ENCODE measurements at places on chromosomes 13 and 19. TPM values are rescaled to one million over a fixed set of nuclear protein-coding genes. Genes with fewer than 3 reads are reported as not detected.

Gene TTC9B
- not detected for total RNA-seq

Gene DACT3
- 1.6 TPM for total RNA-seq

Gene C19orf67
- not detected for total RNA-seq

DNA sequence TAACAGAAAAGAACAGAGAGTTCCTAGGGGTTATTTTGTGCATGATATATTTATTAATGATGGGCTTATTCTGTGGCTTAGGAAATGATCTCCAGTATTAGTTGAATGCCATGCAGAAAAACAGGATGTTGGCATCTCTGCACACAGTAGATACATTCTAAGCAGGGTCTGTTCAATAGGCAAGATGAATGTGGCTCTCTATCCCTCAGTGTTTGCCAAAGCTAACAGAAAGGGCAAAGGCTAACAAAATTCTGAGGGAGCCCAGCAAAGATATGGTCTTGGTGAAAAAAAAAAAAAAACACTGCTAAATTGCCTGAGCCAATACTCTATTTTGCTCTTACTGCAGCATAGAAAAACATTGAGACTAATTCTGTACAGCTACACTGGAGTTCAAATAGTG lies 1095.8 kb downstream of the UQCRFS1 start:
- no peak for DNase-seq

DNA sequence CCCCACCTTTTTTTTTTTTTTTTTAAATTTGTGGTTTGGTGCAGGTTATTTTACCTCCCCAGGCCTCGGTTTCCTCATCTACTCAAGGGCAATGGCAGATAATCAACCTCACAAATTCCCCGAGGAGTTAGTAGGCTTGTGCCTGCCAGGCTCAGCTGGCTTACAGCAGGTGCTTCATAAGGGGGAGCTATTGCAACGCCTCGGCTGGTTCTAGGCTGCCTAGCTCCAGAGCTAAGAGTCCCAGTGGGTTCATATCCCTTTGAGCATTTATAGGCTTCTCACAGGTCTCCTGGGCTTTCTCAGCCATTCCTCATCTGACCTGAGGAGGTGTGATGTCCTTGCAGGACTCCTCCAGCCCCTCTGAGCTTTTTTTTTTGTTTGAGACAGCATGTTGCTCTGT lies 10.6 kb downstream of the BCKDHA start:
- no peak for DNase-seq

- DNase-seq = no peak
Measured at GRCh38 chr13:29593605-29594297, 1.7 kb downstream of the SLC7A1 start.
